ENCODE measurements at places on chromosomes 6 and 20. TPM values are rescaled to one million over a fixed set of nuclear protein-coding genes. Genes with fewer than 3 reads are reported as not detected.

Gene TDRD6
- 0.74 TPM for total RNA-seq

Gene LY6G5C
- total RNA-seq = 1.7 TPM

Gene TINAG
- not detected for total RNA-seq

Gene RUNX2
- 0.83 TPM for total RNA-seq

Gene RBCK1
- 54.4 TPM for total RNA-seq

Gene CGA
- total RNA-seq = not detected

Gene IL17A
- not detected for total RNA-seq
